ENCODE measurements at places on chromosomes 4 and X.
A peak's percentile ranks its signal among the peaks of the same experiment; 100 is the strongest.

DNA sequence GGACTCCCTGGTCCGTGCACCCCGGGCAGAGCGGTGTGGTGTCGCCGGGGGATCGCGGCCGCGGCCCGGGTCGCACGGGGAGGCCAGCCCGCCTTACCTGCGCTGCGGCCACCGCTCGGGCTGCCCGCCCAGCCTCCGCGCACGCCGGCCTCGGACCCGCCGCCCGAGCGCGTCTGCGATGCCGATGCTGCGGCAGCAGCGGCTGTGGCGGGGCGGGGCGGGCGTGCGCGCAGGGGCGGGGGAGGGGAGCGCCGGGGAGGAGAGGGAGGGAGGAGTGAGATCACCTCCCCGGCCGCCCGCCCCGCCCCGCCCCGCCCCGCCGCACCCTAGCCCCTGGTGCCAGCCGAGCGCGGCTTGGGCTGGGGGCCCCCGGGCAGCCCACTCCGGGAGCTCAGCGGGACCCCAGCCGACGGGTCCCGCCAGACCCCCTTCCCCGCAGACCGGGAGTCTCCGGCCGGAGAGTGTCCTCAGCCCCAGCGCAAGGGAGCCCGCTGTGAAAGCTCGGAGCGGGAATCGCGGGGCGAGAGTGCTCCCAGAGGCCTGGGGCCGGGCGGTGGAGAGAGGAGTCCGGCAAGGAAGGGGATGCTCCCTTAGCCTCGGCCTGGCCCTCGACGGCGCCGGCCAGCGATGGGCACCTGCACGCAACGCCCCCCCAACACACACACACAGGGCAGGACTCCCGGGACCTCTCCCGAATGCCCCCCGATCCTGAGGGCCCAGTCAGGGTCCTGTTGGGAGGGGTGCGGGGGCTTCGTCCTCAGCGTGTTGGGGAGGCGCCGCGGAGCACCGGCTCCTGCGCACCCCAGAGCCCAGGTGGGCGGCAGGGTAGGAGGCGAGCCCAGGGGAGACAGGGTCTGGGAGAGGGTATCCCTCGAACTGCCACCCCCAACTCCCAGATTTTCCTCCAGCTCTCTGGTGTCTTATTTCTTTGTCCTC, at the start of gene L1CAM:
Gene L1CAM, minus strand, starts transcription at position 206 of the 936 bp plus-strand sequence. CDS start 10,337 bp downstream, outside the sequence.
- DNase-seq, result no peak

- no peak for DNase-seq
Observed at GRCh38 chr4:22500831-22501714, 14.8 kb downstream of the ADGRA3 start.

DNA sequence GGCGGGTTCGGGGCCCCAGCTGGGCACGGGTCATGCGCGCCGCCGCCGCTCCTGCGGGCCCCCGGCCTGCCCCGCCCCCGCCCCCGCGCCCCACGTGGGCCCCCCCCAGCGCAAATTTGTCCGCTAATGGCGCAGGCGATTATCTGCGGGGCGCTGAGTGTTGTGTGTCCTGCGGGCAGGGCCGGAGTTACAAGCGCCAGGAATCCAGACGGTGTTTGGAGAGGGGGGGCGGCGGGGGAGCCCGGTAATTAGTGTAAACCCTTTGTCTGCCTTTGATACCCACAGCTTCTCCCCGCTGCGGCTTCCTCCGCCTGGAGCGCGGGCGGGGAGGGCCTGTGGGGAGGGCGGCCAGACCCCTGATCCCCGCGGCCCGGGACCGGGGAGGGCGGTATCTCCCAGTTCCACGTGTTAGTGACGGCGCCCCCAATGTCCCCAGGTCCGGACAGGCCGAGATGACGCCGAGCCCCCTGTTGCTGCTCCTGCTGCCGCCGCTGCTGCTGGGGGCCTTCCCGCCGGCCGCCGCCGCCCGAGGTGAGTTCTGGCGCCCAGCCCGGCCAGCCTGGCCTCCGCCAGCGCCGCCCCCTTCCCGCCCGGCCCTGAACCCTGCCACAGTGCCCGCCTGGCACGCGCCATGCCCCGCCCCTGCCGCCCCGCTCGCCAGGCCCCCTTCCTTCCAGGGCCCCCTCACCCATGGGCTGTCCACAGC, 761 bp downstream of the FGFRL1 start:
- no peak for DNase-seq

GRCh38 chr4:121307445-121308327, 73.1 kb downstream of the QRFPR start:
- DNase-seq, result no peak

GRCh38 chr4:36391411-36391810, 110.0 kb downstream of the DTHD1 start:
- no peak for DNase-seq

DNA sequence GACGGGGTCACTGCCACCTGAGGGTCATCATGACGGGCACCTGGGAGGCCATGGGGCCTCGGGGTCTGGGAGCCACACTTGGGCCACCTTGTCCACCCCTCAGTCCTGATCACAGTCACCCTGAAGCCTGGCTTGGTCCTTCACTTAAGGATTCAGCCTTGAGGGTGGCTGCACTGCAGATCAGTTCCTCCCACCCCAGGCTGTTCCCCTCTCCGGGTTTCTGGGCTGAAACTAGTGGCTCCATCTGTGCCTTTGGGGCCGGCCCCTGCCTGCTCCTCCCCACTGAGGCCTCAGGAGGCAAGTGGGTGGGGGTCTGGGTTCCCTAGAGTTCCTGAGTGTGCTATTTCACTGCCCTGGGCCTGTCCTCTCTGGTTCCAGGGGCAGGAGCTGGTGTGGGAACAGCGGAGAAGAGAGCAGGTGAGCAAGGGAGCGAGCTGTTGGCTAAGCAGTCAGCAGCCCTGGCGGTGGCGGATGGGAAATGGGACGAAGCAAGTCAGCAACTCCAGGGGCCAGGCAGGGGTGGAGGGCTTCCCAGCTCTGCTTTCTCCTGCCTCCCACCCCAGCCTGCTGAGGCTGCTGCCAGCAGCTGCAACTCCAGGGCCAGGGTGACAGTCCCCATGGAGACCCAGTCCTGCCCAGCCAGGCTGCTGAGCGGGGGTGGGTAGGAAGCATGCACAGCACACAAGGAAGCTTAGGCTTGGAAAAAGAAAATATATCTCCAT, 81.2 kb downstream of the TMEM144 start:
- no peak for DNase-seq

GRCh38 chr4:52788806-52789205, 37.6 kb upstream of the ERVMER34-1 start:
- no peak for DNase-seq

GRCh38 chrX:3712870-3713224, 602 bp downstream of the PRKX start:
- DNase-seq, result no peak

GRCh38 chr4:100804576-100805360, 286.9 kb upstream of the EMCN start:
- DNase-seq, result no peak

- peak; percentile 5 for DNase-seq
Observed at GRCh38 chrX:23699636-23700194, 32.4 kb downstream of the PRDX4 start.

DNA sequence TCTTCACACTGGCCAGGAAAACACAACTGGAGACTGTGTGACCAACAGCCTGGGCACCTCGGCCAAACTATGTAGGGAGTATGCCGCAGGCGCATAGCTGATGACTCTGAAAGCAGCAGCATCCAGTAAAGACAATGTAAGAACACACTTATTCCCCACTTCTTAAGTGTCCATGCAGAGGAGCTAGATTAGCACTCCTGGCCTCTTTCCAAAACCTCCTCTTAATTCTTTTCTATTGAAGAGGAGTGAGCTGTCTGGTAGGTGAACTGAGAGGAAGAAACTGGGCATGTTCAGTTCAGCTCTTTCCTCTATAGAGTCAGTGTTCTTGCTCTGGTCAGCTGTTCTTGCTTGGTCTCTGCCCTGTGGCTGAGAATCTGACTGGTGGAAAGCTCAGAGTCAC, 21.1 kb downstream of the NMU start:
- DNase-seq, result no peak

DNA sequence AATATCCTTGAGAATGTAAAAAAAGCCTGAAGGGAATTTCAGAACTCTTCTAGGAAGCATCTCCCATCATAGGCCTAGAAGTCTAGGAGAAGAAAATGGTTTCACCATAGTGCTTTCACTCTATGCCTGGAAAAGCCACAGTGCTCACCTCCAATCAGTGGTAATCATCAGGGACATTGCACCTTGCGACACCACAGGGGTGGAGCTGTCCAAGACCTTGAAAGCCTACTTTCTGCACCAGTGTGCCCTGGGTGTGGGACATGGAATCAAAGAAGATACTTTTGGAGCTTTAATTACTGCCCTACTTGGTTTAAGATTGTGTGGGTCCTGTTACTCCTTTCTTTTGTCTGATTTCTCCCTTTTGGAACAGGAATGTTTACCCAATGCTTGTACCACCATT, 146.8 kb upstream of the NDST4 start:
- no peak for DNase-seq

- peak; percentile 10 for DNase-seq
Observed at GRCh38 chrX:74535408-74536151, 78.8 kb downstream of the RLIM start.

- DNase-seq, result no peak
Observed at GRCh38 chr4:122997463-122998101, 75.2 kb upstream of the NUDT6 start.

GRCh38 chr4:121408-122084, 2.8 kb upstream of the ZNF718 start:
- no peak for DNase-seq

- DNase-seq, result no peak
Observed at GRCh38 chrX:39248330-39248729, 447.1 kb downstream of the MID1IP1 start.

DNA sequence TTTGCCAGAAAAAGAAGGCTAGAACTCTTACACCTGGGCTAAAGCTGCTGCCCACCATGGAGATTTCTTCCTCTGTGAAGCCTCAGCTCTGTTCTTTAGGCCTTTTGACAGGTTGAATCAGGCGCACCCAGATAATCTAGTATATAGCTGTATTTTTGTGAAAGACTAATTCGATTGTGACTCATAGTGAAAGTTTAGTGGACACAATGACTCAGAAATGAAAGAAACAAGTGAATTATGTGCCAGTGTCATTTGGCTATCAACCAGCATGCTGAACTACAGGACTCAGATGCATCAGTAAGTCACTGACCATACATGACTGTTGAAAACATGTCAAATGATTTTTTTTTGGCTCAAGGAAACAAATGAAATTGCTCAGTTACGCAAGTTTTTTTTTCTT, 425.4 kb downstream of the SLITRK2 start:
- no peak for DNase-seq

- no peak for DNase-seq
Observed at GRCh38 chr4:38526412-38526811, 137.6 kb upstream of the KLF3 start.

DNA sequence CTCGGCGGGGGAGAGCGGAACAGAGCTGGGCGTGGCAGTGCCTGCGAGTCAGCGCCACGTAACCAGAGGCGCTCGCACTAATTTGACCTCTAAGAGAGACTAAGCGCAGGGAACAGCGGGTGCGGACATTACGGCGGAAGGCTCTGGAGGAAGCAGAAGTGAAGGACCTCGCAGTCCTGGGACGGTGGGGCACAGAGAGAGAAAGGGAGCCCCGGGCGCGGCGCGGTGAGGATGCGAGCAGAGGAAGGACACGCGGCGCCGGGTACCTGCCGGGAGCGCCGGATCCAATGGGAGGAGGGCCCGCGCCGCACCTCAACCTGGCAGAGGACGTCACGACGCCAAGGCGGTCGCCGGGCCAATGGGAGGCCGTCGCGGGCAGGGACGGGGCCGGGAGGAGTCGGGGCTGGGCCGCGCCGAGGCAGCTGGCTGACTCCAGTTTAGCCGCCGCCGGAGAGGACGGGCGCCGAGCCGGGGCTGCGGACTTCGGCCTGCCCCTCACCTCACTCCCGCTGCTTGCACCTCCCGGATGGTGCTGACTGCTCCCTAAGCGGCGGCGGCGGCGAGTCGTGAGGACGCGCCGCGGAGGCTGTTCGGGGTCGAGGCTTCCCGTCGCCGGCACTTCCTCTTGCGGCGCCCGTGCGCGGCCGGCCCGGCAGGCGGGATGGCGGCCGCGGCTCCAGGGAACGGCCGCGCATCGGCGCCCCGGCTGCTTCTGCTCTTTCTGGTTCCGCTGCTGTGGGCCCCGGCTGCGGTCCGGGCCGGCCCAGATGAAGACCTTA, at the start of gene TMEM165:
Gene TMEM165, plus strand, starts transcription at position 429 of the 779 bp plus-strand sequence. Its CDS starts 233 bp downstream, at position 662.
- peak; percentile 74 for DNase-seq

DNA sequence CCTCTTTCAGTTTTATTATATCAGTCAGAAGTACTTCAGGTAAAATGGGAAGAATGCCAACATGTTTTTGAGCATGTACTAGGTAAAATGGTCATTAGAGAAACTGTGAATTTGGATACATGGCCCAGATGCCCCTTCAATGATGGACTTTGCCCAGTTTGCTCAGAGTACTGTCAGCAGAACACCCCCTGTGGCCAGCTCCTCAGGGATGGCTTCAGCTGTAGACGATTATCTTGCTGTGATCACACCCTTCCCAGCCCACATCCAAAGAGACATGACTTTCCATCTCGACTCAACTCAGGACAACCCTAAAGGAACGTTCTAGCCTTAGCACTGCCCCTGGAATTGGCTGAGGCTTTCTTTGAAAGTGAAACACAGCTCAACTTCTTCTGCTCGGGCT, 439.1 kb downstream of the PACRGL start:
- DNase-seq, result no peak

- no peak for DNase-seq
Observed at GRCh38 chr4:150546286-150546685, 35.7 kb upstream of the MAB21L2 start.

DNA sequence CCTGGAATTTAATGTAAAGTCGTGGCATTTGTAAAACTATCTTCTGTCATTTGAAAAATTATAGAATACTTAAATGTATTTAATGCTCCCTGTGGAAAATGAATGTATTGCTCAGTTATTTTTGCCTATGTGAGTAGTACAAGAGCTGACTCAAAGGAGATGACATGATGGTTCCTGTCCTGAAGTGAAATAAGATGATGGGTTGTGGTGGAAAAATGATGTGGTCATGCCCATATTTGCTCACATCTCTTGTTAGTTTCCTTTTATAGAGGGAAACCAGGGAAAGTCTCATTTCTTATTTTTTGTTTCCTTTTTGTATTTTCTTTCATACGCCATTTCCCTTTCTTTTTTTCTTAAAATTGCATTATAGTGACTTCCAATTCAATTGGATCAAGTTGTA, 23.7 kb downstream of the PLS3 start:
- DNase-seq, result no peak

GRCh38 chrX:50705042-50705441, 109.0 kb downstream of the SHROOM4 start:
- DNase-seq, result no peak

DNA sequence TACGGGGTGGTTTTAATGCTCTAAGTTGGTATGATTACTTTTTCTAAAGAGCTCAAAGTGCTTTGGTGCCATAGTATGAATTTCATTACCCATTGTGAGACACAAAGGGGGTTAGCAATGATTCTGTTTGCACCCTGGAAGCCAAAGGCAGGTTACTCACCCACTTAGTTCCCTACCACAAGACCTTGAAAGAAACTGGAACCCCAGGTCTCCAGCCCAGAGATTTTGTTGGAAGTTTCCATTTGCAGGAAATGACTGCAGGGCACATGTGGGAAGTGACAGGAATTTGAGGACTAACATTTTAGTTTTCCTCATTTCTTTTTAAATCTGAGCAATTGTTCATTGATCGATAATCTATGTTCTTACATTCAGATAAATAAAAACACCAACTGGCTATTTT, 1.8 kb upstream of the HS3ST1 start:
- no peak for DNase-seq
